Mesenteric fat pad (tissue), 1 donor: ENCODE measurements at places on chromosomes 11 and 22. TPM values are rescaled to one million over a fixed set of nuclear protein-coding genes. Genes with fewer than 3 reads are reported as not detected.

- DNase-seq: no peak
These were observed 6.7 kb upstream of the OR5I1 start for GRCh38 chr11:55942785-55943392.

GRCh38 chr22:48708558-48709245 is 1119.0 kb downstream of the BRD1 start:
- DNase-seq: no peak

The TEX12 gene
- total RNA-seq: not detected

DNA sequence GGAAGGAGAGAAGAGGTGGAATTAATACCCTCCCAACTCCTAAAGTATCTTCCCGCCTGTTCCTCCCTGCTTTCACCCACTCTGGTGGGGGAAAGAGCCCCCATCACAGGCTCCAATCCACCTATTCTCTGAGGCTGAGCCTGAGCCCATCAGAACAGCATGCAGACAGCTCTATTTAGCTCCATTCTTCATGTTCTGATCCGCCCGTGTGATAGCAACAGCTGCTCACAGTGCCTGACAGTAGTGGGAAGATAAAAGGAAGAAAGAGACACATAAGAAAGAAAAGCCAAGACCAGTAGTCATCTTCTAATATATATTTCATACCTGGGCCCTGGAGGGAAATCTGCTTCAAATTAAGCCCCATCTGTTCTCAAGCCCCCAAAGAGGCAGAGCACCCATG is 80.3 kb upstream of the AKIP1 start:
- DNase-seq: no peak

DNA sequence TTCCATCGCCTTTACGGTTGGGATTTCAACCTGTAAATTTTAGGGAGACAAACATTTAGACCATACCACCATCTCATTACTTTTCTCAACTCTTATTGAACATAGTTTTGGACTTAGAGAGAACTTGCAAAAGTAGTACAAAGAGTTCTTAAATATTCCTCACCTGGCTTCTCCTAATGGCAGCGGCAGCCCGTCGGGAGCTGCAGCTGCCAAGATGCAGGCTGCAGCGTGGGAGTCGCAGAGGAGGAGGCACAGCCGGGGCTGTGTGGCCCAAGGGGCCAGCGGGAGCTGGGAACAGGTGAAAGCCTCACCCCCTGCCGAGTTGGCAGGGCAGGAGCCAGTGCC is 23.1 kb upstream of the RNASEH2C start:
- no peak for DNase-seq

The MPPED2 gene
- total RNA-seq: 4.9 TPM

The MAP6 gene
- total RNA-seq: 4.8 TPM

DNA sequence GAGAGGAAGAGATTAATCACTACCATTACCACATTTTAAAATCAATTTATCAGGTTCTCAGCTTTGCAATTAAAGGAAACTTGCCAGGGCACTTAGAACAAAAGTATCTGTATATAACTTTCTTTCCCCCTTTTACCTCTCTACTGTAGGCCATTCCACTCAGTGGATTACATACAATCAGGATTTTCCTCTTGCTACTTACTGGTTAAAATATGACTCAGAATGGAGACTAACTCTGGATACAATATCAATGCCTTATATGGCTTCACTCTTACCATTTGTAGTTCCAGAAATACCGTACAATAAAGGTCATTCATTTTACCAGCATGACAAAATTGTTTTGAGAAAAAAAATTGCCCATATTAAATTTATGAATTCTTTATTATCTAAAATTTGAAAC is 706.8 kb downstream of the KCNA4 start:
- no peak for DNase-seq

GRCh38 chr11:125441648-125442410 is 54.2 kb downstream of the FEZ1 start:
- DNase-seq: peak; percentile 28

DNA sequence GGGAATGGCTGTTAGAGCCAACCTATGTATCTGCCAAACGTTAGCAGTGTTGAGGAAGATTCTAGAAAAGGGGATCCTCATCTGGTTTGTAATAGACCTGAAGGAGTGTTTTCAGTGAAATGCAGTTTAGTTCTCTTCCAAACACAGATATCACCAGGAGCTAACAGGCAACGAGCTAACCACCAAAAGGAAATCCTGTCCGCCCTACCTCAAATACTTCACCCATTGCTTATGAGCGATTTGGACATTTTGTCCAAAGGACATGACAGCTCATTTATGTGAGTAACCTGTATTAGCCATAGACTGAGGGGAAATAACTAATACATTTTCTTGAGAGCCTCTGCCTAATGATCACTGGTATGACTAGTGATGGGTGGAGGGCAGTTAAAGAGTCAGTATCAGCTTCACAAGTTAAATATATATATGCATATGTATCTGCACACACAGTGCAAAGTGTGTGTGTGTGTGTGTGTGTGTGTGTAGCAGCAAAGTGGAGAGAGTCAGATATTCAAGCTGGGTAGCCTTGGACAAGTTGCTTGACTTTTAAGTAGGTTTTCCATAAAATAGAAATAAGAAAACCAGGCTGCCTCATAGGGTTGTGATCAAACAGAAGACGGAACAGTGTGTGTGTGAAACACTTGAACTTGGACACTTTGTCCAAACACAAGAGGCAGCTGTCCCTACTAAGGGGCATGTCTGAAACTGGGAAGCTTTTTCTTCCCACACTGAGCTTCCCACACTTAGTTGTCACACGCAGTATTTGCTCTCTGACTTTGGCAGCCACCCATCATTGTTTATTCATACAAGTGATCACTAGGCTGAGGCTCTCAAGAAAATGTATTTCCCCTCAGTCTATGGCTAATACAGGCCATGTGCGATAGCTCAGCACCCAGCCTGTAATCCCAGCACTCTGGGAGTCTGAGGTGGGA is 940 bp upstream of the C11orf91 start:
- DNase-seq: no peak

- no peak for DNase-seq
These were observed 31.3 kb downstream of the BCR start for GRCh38 chr22:23211622-23212021.

DNA sequence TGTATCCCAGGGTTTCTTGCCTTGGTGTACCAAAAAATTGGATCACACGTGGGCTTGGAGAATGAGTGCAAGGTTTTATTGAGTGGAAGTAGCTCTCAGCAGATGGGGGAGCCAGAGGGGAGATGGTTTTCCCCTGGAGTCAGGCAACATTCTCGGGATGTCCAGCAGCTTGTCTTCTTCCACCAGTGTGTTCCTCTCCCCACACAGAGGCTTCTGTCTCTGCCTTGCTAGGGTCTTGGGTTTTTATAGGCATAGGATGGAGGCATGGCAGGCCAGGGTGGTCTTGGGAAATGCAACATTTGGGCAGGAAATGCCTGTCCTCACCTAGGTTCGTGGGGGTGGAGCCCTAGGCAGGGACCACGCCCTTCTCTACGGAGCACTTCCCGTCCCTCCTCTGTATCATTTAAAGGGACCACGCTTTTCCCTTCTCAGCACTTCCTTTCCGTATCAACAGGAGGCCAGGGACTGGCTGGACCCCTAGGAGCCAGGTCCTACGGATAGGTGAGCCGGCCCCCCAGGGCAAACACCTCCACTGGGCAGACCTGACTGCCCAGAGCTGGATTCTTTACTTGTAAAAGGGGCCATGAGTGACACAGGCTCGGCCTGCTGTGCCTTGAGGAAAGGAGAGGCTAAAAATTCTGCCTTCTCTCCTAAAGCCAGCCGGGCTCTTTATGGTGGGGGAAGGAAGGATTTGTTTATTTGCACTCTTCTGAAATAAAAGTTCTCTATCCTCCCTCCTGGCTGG is 55.3 kb upstream of the CCDC188 start:
- no peak for DNase-seq

DNA sequence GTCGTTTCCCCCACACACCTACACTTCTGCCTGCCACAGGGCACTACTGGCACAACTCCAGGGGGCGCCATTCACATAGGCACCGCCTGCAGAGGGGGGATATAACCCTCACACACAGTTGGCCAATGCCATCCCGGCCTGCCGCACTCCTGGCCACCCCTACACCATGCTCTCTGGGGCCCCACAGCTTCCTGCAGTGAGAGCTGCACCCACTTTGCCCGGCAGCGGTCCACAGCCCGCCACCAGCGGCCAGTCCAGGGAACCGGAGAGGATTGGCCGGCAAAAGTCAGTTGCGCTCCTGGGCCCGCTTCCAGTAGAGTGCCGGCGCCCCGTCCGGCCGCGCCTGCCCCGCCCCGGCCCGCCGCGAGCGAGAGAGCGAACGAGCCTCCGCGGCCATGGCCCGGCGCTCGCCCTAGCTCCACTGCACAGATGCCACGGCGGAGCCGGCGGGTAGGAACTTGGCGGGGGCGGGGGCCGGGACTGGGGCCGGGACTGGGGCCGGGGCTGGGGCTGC is 25.6 kb upstream of the SUSD2 start:
- peak; percentile 93 for DNase-seq

The TMA7B gene
- not detected for total RNA-seq

DNA sequence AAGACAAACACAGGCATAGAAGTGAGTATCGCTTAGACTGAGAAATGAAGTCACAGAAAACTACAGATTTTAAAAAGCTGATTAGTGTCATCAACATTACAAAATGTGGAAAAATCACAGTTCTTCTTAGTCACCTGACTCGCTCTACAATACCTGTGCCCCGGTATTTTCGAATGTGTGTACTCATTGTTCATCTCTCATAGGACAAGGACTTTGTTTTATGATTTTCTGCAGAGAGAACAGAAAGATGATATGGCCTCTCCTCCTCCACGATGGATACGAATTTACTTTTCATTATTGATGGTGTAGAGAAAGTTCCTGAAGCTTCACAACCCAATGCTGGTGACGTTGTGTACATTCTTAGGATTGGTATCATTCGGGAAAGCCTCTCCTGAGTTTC is 29.4 kb upstream of the GAL start:
- no peak for DNase-seq

The KRTAP5-9 gene
- not detected for total RNA-seq

The FIBIN gene
- 2.6 TPM for total RNA-seq

DNA sequence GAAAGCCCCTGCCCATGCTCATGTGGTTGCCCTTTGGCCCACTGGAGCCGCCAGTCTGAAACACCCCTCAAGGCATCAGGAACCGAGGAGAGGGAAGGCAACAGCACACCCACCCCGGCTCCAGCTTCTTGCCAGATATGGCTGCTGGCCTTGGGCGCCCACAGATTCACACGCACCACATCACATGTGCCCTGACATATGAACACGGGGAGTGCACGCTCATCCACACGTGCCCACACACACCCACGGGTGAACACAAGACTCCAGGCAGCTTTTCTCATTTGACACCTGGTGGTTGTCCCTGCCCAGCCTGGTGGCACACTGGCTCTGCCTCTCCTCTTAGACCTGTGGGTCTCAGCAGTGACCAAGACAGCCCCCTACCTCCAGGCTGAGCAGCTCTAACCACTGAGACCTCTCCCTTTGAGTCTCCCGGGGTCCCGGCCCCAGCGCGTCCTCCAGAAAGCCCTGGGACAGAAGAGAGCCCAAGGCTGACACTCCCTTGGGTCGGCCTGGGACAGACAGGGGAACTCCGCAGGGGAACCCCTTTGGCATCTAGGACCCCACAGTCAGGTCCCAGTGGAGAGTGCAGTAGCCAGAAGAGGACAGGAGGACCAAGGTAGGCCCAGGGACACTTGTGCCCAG is 2.7 kb upstream of the MAPK12 start:
- DNase-seq: no peak

GRCh38 chr11:119155733-119156492 is 7.1 kb downstream of the ABCG4 start:
- DNase-seq: no peak

The RBFOX2 gene
- total RNA-seq: 50.1 TPM

DNA sequence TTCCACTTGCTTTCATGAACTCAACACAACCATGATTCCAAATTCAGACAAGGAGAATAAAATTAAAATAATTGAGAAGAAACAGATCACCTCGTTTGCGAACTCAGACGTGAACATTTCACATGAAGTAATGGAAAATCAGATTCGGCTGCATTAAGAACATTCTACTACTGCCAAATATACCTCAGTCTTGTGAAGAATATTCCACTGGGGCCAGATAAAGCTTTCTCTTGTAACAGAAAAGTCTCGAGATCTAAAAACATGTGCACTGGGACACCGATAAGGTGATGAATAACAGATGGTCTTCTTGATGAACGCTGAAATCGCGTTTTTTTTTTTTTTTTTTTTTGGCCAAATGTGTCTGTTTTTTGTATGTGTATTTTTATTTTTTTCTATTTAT is 761.1 kb downstream of the BRD1 start:
- no peak for DNase-seq

- no peak for DNase-seq
These were observed 3.1 kb upstream of the ADM start for GRCh38 chr11:10301656-10302358.

DNA sequence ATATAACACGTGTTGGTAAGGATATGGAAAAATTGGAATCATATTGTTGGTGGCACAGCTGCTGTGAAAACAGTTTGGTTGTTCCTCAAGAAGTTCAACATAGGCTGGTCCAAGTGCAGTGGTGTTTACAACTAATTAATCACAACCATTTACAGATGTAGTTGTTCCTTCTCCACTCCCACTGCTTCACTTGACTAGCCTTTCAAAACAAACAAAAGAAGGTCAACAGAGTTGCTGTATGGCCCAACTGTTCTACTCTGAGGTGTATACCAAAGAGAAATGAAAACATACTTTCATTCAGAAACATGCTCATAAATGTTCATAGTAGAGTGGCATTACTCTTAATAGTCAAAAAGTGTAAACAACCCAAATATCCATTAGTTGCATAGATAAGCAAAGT is 36.6 kb upstream of the ACAT1 start:
- DNase-seq: no peak

The GDPD4 gene
- not detected for total RNA-seq

- no peak for DNase-seq
These were observed 9.7 kb upstream of the RNF141 start for GRCh38 chr11:10550503-10551289.

DNA sequence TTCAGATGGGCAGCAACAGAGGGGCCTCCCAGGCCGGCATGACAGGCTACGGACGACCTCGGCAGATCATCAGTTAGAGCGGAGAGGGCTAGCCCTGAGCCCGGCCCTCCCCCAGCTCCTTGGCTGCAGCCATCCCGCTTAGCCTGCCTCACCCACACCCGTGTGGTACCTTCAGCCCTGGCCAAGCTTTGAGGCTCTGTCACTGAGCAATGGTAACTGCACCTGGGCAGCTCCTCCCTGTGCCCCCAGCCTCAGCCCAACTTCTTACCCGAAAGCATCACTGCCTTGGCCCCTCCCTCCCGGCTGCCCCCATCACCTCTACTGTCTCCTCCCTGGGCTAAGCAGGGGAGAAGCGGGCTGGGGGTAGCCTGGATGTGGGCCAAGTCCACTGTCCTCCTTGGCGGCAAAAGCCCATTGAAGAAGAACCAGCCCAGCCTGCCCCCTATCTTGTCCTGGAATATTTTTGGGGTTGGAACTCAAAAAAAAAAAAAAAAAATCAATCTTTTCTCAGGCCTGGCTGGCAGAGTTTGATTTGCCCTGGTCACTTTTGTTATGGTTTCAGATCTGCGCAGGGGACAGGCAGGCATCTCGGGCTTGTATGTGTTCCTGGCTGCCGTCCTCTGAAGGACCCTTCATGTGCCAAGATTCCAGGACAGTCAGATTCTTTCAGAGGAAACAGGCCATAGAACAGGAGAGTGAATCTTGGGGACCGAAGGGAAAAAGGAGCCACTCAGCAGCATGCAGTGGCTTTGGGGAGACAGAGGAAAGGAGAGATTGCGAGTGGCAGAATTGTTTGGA is 5.3 kb downstream of the TAGLN start:
- no peak for DNase-seq
